Kidney capillary endothelial cell (primary cell): ENCODE measurements at places on chromosomes 2 and 18.
A peak's percentile ranks its signal among the peaks of the same experiment; 100 is the strongest.

DNA sequence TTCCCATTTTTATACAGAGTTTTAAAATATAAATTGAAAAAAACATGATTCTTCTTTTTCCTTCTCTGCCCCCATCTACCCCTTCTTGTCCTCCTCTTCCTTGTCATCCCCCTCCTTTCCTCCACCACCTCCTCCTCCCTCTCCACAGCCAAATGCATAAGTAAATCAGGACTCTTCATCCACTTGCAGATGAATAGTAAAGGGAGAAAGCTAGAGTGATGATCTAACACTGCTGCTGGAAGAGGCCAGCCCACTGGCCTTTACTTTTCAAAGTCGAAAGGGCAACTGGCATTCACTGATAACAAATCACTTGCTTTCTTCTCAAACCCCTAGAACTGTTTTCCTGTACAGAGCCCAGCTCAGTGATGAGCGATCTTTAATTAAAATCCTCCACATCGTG is 205.8 kb downstream of the PDE1A start:
- no peak for DNase-seq

GRCh38 chr2:29166242-29167039 is 51.2 kb downstream of the CLIP4 start:
- no peak for DNase-seq

GRCh38 chr2:226837787-226838603 is 2.1 kb downstream of the RHBDD1 start:
- no peak for DNase-seq

- DNase-seq, result no peak
These were observed 11.3 kb downstream of the PTPRN start for GRCh38 chr2:219297766-219298456.

GRCh38 chr2:8819194-8819593 is 18.2 kb downstream of the KIDINS220 start:
- no peak for DNase-seq

DNA sequence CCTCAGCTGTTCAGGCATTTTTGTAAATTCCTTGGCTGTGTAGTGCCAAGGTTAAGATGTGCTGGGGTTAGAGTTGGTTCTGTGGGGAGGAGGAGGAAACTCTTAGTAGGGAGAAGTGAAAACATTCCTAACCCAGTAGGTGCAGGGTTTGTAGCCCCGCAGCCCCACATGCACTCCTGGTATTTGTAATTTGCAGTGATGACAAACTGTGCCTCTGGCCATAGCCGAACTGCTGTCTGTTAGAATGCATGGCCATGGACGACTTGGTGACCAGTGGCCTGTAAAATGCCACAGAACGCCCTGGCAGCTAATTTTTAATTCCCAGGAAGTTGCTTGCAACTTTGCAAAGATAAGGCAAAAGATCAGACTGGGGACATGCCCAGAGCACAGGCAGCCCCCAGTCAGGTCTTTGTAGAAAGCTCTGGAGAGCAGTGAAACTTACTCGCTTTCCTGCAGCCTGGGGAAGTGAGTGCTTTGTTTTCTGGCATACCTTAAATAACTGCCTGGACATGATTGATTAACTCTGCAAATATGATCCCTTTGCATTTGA is 38.4 kb downstream of the LYPD6B start:
- no peak for DNase-seq

- no peak for DNase-seq
These were observed 48.3 kb upstream of the ASB1 start for GRCh38 chr2:238378230-238379095.

GRCh38 chr2:231318954-231319353 is 76.6 kb upstream of the B3GNT7 start:
- DNase-seq, result no peak

DNA sequence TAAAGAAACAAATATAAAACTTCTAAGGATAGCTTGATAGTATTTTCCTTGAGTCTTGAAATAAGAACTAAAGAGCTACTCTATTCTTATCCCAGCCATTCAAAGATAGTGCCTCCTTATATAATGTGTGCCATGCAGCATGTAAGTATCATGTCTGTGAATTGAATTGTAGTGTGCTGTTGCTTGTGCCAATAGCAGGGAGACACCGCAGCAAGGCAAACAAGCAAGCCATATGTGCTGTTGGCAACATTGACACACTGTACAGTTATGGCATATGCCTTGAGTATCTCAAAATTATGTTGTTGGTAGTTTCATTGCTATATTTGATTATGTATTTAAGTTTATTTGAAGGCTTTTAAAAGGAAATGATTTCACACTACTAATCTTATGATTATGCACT is 58.2 kb downstream of the ERBB4 start:
- DNase-seq, result no peak

GRCh38 chr18:63626431-63626830 is 17.6 kb downstream of the SERPINB4 start:
- no peak for DNase-seq

- DNase-seq, result no peak
These were observed 65.0 kb upstream of the IKZF2 start for GRCh38 chr2:213216461-213216860.

DNA sequence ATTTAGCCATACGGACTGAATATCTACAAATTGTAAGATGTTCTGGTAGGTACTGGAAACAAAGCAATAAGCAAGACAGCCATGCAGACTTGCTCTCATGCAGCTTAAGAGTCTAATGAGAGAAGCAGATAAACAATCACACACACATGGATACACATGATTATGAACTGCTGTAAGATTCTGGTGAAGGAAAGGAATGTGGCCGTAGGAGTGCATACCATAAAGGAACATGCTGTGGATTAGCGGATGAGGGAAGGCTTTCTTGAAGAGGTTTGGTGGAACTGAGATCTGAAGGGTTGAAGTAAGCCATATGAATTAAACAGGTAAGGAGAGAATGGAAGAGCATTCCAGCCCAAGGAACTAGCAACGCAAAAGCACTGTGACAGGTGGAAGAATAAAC is 13.8 kb downstream of the CCDC93 start:
- DNase-seq, result no peak

GRCh38 chr18:9594823-9595596 is 19.3 kb downstream of the PPP4R1 start:
- no peak for DNase-seq

- DNase-seq, result no peak
These were observed 2.9 kb downstream of the CTLA4 start for GRCh38 chr2:203870481-203870880.

DNA sequence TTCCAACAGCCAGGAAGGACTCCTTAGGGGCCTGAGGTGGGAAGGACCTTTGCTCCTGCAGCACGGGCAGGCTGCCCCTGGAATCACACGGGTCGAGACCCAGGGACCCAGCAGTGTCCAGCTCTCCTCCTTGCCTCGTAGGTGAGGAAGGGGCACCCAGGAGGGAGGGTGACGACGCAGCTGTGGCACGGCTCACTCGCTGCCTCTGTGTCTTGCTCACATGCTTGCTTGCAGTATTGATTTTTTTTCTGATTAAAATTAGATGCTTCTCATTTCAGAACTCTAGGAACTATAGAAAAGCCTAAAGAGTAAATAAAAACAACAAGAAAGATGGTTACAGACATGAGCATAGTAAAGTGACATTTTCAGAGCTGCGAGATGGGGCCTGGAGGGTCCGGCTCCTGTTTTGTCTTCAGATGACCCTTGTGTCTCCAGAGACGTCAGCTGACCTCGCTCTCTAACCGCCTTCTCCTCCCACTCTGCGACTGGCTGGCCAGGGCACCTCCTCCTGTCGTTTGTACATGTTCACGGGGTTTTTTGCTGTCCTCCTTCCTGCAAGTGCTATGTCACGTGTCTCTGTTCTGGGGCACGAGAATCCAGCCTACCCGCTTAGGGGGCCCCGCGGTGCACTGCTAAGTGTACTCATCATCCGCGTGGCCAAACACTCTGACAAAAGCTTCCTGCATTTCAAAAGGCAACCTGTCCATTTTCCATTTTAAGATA is 65.7 kb upstream of the ZNF236 start:
- no peak for DNase-seq

- DNase-seq, result no peak
These were observed 130.2 kb downstream of the EXOC6B start for GRCh38 chr2:72695676-72696075.

DNA sequence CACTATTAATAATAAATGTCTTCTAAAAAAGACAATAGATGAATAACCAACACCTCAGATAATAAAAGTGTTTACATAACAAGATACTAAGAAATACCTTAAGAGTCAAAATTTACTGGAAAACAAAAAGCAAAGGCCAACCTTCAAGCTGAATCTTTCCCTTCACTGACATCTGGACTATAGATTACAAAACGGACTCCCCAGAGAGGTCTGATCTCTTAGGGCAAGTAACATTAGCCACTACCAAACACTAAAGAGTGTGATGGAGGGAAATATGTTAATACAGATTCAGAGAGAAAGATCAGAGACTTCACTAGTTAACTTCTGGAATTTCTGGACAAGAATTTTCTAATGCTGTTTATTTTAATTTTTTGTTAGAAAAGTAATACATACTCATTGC is 13.9 kb downstream of the CLASP1 start:
- DNase-seq, result no peak

DNA sequence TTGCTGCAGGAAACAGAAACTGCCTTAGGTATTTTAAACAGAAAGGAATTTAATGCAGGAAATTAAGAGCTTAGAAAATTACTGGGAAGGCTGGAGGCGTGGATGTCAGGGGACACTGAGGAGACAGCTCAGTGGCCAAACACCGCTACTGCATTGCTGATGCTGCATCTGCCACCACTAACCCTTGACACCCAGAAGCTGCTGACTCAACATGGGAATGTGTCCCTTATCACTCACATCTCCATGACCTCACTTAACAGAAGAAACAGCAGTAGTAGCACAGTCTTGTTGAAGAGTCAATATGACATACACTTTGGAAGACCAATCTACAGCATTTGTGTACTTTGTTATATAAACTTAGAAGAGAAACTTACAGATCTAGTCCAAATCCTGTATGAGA is 906.1 kb downstream of the SLC4A3 start:
- DNase-seq, result no peak

- no peak for DNase-seq
These were observed 118.8 kb downstream of the ZNF532 start for GRCh38 chr18:58983260-58984155.

DNA sequence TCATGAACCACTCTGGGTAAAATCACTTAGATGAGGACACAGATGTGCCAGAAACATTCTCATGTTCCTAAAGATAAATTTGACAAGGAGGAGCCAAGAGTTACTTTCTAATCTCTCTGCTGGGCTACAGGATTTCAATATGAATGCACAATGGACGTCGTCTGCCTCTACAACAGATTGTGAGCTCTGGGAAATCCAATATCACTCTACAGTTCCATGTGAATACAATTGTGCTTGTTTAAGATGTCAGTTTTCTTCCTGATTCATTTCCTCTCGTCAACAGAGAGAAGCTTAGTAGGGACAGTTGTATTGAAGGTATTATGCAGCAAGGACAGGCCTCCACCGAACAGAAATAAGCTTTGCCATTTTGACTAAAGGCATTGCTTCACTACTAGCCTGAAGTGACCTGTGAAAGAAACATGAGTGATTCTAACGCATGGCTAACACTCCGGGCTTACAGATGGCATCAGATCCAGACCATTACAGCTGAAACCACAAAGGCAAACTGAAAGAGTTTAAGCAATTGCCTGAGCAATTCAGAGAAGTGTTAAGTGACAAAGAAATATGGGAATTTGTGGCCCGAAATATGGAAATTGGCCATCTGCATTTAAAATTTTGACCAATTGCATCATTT is 1591.5 kb downstream of the LRP1B start:
- DNase-seq, result no peak

GRCh38 chr2:208311954-208312353 is 45.9 kb downstream of the PIKFYVE start:
- DNase-seq, result no peak

DNA sequence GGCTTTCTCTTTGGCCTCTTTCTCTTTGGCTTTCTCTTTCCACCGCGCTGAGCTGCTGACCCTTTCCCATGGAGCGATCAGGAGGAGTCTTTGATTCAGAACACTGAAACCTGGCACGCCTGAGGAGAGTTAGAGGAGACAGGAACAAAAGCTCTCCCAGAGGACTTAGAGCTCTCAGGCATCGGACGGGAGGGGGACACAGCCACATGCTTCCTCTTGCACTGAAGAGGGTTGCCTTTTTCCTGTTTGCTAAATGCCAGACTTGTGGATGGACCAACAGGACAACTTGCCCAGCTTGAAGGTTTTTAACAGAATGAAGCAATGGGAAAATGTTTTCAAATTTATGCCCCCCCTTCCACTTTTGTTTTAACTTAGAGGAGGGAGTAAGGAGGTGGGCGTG is 3.6 kb upstream of the PTPN18 start:
- no peak for DNase-seq

- no peak for DNase-seq
These were observed 114.4 kb downstream of the ZNF385B start for GRCh38 chr2:179746981-179747380.

GRCh38 chr2:45300026-45300750 is 290.9 kb upstream of the SIX2 start:
- DNase-seq, result no peak

DNA sequence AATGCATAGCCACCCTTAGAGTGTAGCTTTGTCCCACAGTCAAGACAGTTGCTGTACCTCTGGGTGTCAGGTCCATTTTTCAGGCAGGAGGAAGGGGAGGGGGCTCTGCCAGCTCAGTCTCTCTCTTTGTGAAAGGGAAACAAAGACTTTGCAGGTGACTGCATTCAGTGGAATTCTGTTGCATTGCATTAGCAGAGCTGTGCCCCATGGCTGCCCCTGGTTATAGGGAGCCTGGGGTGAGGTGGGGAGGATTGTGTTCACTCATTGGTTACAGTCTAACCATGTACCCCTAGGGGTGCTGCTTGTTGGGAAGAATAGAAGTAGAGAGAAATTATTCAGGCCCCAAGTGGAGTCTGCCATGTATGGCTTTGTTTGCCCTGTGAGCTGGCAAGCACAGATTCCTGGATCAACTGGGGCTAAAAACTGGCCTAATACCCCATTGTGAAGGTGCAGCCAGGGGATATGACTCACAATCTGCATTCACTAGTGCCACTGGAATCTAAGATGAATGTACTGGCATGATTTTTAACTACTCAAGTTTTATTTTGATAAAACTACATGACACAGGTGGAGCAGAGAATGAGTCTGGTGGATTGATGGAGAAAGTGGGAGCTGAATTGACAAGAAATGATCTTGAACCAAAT is 118.4 kb downstream of the SH3BP4 start:
- DNase-seq, result peak; percentile 42

DNA sequence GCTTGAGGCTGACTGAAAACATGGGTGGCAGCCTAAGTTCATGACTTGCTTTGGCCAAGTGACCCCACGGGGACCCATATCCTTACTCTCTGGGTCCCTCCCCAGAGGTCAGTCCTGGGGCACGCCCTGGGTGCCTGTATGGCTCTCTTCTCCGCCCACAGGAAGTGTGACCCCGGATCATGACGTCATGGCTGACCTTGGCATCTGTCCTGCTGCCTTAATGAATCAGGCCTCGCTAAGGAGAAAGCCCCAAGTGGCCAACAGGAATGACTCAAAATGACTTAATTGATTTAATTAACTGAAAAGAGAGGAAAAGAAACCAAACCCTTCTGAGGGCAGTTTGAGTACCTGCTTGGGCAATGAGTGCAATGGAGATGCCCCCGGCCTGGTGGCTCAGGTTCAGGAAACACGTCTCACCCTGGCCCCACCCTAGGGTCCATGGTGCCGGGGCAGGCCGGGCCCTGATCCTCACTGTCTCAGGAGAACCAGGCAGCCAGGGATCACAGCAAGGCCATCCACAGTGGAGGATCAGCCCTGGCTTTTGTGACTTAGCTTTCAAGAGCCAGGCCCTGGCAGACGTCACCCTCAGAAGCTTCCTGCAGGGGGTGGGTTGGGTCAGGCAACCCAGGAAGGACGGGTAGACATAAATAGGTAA is 112.0 kb downstream of the CYP26B1 start:
- DNase-seq, result no peak

- DNase-seq, result no peak
These were observed 55.3 kb upstream of the ID2 start for GRCh38 chr2:8626572-8626971.

GRCh38 chr2:42053791-42054701 is 6.2 kb downstream of the PKDCC start:
- DNase-seq, result no peak
